ENCODE measurements at places on chromosomes 16 and 17.

DNA sequence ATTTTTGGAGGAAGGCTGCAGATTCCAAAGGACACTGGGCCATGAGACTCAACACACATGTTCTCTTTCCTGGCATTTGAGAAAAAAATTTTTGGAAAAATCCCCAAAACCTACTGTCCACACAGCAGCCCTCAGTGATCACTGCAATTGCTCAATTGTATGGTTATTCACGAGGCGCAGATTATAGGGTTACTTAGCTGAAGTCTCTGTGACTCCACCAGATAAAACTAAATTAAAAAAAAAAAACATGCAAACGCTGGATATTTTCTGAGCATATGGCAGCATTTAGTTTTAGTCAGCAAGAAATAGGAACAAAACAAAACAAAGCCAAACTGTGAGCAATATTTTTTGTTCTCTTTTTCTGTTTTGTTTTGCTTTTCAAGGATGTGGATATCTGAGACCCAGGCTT, 83.8 kb upstream of the FAM20A start:
- DNase-seq, result no peak

DNA sequence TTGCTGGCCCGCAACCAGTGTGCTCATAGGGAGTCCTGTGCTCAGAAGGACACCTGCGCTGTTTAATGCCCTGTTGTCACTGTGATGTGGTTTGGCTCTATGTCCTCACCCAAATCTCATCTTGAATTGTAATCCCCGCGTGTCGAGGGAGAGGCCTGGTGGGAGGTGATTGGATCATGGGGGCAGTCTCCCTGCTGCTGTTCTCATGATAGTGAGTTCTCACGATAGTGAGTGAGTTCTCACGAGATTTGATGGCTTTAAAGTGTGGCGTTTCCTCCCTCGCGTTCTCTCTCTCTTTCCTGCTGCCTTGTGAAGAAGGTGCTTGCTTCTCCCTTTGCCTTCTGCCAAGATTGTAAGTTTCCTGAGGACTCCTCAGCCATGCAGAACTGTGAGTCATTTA, 66.8 kb downstream of the AKAP1 start:
- DNase-seq, result no peak

- no peak for DNase-seq
Observed at GRCh38 chr16:10113248-10113647, 69.0 kb downstream of the GRIN2A start.

DNA sequence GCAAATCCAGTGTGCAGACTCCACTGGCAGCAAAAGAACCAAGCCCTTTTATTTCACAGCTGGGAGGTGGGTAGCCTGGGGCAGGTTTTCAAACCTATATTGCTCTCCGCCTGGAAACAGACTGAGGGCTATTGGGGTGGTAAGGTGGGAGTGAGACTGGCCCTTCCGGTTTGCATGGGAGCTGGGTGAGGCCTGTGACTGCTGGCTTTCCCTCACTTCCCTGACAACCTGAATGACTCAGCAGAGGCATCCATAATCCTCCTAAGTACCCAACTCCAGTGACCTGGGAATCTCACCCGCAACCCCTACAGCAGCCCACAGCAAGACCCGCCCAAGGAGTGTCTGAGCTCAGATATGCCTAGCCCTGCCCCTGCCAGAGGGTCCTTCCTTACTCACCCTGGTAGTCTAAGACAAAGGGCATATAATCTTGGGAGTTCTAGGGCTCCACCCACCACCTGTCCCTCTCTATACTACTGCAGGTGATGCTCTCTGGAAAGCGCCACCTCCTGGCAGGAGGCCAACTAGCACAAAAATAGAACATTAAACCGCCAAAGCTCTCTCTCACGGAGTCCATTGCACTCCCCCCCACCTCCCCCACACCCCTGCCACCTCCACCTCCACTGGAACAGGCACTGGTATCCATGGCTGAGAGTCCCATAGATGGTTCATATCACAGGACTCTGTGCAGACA, 602.0 kb upstream of the C16orf82 start:
- no peak for DNase-seq

GRCh38 chr17:60493847-60494321, 32.2 kb downstream of the APPBP2 start:
- DNase-seq, result no peak

DNA sequence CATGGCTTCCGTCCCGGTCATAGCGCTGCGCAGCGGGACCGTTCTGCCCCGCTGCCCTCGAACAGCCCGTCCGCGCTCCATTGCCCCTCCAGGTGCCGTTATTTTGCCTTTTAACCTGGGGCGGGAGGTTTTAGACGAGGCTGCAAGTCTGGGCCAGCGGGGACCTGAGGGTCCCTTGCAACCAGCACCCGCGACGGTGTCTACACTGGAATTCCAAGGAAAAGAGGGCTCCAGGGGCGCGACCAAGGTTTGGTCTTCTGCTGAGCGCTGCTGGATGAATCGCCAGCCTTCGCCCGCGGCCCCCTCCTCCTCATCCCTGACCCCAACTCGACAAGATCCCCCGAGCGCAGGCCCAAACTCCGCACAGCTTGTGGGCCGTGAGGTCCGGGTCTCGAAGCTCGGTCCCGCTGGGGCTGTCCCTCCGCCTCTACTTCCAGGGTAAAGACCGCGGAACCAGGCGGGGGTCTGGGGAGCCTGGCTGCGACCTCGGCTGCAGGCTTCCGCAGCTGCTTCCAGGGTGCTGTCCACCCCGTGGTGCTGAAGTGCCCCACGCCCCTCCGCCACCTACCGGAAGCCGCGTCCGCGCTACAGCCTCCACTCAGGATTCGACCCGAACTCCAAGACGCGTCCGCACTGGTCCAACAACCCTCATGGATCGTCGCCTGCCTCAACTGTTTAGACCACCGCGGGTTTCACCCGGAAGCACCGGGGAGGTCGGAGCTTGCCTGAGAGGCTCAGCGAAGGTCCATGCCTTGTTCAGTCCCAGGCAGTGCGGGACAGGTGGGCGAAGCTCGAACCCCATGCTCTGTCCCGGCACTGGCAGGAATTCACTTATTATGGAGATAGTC, 10.1 kb upstream of the CA4 start:
- no peak for DNase-seq

- no peak for DNase-seq
Observed at GRCh38 chr16:31196324-31197088, 6.1 kb downstream of the PYCARD start.

- DNase-seq, result no peak
Observed at GRCh38 chr17:76026714-76027158, 370 bp downstream of the EVPL start.

DNA sequence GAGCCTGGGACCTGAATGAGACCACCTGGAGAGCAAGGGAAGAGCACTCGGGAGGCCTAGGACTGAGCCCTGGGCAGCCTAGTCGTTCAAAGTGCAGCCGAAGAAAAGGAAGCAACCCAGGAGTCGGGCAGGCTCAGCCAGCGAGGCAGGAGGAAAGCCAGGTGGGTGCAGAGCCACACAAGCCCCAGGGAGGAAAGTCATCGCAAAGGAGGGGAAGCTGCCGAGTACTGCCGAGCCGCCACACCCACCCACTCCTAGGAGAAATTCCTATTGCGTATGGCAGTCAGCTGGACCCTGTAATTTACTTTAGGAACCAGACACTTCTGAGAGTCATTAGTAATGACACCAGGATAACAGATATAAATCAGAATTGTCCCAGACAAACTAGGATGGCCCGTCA, 187.6 kb downstream of the KATNIP start:
- no peak for DNase-seq

DNA sequence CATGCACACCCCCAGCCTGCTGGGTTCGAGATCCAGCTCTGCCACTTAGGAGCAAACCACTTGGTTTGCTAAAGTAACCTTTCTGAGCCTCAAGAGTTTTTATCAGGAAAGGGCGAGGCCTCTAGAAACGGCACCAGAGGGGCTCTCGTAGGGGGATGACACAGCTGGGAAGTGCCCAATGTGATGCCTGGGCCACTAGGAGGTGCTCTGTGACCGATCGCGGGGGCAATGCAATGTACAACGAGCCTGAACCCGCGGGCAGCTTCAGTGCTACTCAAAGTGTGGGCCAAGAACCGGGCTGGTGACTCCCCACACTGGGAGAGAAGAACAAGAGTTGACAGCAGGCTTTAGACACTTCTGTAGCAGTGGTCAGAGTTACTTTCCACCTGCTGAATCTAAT, 9.4 kb downstream of the C16orf89 start:
- DNase-seq, result no peak

- peak; percentile 40 for DNase-seq
Observed at GRCh38 chr17:75270218-75270965, 639 bp downstream of the MIF4GD start.

DNA sequence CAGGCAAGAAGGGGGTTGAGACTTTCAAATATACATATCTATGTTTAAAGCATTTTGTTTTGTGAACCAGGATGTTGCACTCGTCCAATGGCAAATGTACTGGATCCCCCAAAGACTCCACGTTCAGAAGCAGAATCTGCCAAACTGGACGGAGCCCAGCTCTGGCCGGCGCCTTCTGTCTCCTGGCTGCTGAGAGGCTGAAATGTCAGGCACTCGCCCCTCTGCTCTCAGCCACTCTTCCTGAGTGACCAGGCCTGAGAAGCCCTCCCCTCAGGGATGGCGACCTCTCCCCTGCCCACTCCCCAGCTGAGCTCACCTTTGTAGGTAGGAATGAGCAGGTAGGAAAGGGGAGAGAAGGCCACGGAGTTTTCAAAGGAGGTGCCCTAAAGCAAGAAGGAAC, 187.5 kb upstream of the FOXF1 start:
- DNase-seq, result no peak

DNA sequence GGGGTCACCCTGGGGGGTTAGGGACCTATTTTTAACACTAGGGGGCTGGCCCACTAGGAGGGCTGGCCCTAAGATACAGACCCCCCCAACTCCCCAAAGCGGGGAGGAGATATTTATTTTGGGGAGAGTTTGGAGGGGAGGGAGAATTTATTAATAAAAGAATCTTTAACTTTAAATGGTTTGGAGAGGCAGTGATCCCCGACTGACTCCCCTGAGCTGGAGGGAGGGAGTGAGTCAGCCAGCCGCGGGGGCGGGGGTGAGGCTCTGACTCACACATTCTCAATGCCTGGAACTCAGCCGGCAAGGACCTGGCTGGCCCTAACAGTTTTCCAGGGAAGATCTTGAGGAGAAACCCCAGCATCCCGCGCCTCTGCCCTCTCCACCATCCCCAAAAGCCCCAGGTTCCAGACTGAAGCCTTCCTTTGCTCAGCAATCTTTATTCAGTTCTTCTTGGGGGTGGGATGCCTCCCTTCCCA, 1.5 kb downstream of the HCFC1R1 start:
- no peak for DNase-seq

- peak; percentile 20 for DNase-seq
Observed at GRCh38 chr16:17437127-17437720, 33.5 kb downstream of the XYLT1 start.

GRCh38 chr17:67990909-67991308, 5.4 kb downstream of the C17orf58 start:
- DNase-seq, result no peak

- DNase-seq, result no peak
Observed at GRCh38 chr16:83205896-83206295, 579.1 kb downstream of the CDH13 start.

GRCh38 chr17:41448506-41448905, 7.7 kb upstream of the KRT38 start:
- no peak for DNase-seq

DNA sequence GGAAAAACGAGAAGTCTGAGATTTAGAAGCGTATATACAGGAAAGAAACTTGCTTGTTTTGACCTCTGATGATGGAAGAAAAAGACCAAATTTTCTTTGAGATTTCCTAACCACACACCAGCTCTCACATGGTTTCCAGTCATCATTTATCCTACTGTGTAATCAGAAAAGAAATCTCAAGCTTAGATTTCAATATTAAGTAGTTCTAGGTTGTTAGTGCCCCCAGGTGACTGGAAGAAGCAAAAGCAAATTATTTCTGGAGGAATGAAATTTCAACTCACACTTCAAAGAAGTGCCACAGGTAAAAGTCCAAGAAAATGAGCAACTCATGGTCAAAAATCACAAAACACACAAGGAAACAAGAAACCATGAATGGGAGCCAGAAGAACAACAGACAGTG, 51.8 kb upstream of the KDM6B start:
- DNase-seq, result no peak

- no peak for DNase-seq
Observed at GRCh38 chr17:77433385-77434135, 292.8 kb downstream of the SEC14L1 start.

GRCh38 chr17:30074730-30075129, 41.9 kb upstream of the NSRP1 start:
- no peak for DNase-seq

DNA sequence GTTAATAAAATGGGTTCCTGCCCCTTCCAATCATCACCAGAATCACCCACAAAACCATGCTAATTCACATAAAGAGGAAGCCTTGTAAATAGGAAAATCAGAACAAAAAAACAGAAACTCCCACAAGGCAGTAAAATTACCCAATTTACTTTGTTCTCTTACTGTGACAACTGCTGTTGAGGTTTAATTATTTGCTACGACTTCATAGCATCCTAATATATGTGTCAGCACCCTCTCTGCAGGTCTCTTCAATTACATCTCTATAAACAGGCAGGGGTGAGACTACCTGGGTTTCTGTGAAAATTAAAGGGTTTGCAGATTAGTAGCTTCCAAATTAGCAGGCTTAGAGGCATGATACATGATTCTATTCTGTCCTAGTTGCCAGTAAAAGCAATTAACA, 2.7 kb downstream of the WDR59 start:
- DNase-seq, result no peak

GRCh38 chr16:48879223-48880122, 269.5 kb upstream of the N4BP1 start:
- no peak for DNase-seq

- DNase-seq, result no peak
Observed at GRCh38 chr17:82012640-82013295, 9.9 kb downstream of the CENPX start.

GRCh38 chr16:11964761-11965551, at the start of gene TNFRSF17:
TSS of gene TNFRSF17 (plus strand) at chr16:11965210. CDS start at chr16:11965325, 115 bp downstream.
- DNase-seq, result no peak

DNA sequence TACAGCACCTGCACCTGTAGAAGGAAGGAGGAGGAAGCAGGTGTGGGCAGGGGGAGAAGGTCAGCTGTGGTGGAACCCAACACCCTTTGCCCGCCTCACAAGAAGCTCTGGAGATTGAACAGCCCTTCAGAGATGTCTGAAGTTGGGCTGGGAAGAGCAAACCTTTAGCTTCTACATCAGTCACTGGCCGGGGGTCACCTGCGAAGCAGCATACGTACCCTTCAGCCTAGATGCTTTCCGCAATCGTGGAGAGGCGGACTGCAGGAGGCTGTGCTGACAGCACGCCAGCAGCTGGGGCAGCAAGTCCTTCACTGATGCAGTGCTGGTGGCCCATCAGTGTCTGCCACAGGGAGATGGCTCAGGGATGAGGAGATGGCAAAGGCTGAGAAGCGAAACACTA, 5.2 kb upstream of the HS3ST3B1 start:
- no peak for DNase-seq

DNA sequence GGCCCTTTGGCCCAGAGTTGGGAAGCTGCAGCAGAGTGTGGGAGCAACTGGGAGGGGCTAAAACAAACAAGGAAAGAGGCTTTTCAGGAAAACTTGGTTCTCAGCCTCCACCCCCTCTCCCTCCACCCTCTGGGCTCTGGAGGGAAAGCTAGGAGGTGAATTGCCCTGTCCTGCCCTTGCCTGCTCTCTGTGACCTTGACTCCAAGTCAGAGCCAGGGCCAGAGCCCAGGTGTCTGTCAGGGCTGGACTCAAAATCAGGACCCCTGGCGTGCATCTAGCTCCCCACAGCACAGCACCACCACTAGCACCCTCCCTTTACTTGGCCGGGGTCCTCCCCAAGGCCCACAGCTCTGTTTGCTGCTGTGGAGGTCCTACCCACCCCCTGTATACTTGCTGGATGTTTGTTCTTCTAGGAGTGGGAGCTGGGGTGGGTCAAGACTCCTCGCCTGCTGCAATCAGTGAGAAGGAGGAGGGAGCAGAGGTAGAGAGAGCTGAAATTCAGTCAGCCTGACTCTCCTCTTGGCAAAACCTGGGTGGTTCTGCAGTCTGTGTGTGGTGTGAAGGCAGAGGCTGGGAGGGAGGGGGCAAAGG, 2.8 kb upstream of the NR1D1 start:
- DNase-seq, result no peak
